ENCODE measurements at places on chromosomes 5 and 9.

- DNase-seq: no peak
Observed at GRCh38 chr5:137228816-137229215, 270.3 kb downstream of the SPOCK1 start.

GRCh38 chr5:98521821-98522220 lies 251.6 kb upstream of the RGMB start:
- DNase-seq: no peak

DNA sequence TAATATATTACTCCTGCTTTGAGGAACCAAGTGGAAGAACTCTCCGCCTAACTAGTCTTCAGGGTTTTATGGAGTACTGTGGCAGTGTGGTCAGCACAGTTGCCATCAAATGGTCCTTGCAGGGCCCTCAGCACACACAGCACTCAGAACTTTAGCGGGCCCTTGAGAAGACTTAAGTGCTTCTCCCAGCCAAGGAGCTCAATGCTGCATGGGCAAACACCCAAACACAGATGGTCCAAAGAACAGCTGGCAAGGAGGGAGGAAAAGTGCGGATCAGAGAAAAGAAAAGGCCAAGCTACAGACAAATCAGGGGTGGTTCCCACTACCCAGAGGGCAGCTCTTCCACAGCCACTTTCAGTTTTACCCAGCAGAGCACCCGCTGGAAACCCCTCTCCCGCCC lies 98.6 kb downstream of the SPOCK1 start:
- no peak for DNase-seq

GRCh38 chr9:17057729-17058128 lies 77.1 kb upstream of the CNTLN start:
- no peak for DNase-seq

DNA sequence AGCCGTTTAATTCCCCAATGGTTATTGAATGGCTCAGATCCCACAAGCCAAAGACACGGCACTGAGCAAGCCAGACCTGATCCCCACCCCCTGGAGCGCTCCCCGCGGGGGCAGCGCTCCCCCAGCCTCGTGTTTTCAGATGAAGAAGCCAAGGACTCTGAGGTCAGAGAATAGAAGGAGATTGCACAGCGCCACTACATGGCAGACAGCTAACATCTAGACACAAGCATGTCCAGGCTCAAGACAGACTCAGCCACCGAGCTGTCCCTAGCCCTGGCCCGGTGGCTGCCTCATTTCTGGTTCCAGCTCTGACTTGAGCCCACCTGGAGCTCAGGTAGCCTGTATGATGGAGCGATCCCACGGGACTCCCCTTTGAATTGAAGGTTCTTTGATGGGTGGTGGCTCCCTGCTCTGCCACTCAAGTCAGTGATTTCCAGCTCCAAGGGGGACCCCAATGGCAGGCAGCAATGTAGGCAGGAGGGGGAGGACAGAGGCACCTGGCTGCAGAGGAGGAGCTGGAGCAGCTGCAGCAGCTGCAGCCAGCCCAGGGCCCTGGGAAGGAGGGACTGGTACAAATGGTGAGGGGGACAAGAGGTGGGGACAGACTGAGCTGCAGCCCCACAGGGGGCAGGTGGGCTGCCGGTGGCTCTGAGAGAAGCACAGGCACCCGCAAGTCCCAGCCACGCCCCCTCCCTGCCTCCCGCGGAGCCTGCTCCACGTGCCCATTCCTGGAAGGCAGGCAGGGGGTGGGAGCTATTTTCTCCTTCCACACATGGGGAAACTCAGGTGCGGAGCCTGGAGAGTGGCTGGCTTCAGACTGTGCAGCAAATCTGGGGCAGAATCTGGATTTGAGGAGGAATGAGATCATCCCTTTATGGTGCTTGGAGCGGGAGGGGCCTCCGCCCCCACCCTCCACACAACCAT lies 40.2 kb downstream of the NTNG2 start:
- no peak for DNase-seq

DNA sequence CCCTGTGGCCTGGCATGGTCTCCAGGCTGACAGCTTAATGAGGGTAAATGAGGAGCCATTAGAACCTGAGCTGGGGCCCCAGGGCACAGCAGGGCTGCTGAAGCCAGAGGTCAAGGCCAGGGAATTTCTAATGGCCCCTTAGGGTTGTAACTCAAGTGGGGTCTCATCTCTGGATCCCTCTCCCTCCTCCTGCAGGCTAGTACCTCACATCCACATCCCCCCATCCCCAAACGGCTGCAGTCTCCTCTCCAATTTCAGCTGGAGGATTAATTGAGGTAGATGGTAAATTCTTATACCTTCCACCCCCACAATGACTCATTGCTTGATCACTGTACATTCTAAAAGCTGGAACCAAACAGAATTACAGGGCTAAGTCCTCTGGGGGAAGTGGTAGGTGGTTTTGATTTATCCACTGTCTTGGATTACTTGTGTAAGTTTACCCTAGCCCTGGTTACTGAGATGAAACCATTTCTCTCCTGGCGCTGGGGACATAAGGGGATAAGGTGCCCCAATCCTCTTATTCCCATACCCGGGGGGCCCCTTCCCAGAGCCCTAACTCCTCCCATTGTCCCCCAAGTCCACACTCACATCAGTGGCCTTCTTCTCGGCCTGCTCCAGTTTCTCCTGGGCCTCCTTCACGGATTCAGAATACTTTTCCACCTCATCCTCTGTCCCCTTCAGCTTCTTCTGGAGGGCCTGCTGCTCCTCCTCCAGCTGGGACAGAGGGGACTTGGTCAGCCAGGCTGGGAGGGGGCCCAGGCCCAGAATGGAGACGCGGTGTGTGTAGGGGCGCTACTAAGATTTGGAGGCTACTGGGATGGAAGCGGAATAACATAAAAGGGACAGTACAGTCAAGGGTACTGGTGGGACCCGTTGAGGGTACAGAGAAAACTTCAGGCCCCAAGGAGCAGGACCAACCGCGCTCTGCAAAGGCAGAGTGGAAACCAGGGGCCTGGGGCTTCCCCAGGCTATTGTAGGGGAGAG lies 875 bp downstream of the TPM2 start:
- DNase-seq: peak; percentile 91

DNA sequence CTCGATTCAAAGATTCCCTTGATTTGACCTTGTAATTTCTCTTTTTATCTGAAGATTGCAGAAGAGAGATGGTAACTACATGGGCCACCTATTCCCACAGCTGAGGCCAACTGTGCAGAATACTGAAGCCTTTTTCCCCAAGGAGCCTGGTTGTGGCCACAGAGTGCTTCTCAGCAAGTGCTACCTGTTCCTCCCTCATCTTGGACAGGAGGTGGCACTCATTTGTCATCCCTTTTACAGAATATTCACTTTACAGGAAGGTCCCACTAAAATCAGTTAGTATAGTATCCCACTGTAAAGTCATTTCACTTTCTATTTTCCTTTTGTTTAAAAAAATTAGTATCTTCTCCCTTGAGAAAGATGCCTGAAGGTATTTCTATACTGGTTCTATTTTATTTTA lies 346.4 kb downstream of the ARL15 start:
- no peak for DNase-seq

GRCh38 chr5:499233-500209 lies 24.7 kb downstream of the SLC9A3 start:
- no peak for DNase-seq

DNA sequence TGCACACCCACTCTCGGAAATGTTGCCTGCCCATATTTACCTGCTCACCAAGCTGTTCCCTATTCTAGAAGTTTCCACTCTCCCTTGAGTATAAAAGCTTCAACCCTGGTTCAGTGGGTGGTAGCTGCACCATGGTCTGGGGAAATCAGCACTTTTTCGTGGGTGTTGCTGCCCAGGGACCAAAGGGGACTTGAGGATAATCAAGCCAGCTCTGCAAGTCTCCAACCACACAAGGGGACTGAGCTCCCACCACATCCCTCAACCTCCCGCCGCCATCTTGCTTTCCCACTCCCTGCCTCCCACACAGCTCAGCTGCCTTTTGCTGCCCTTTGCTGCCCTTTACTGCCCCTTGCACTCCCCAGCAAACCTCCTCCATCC lies 210.0 kb downstream of the AUH start:
- DNase-seq: no peak

DNA sequence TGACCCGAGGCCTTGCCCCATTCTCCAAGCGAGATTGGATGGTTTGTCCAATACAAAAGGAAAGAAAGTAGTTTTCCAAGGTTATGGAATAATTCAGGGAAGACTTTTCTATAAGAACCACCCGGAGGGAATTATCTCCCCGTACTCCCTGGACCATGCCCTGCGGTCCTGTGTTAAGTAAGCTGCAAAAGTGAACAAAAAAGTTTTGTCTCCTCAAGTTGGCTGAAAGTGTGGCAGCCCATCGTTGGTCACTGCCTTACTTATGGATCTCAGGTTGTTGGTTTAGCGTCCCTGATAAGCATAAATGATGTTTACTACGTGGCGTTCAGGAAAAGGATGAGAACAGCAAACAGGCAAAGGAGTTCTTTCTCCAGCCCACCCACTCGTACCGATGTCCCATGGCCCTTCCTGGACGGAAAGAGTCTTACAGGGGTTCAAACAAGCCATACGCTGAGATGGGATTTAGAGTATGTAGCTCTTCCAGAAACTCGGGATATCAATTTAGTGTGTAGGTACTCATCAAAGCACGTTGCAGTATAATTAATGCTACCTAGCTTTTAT lies 413 bp upstream of the AUH start:
- no peak for DNase-seq

- no peak for DNase-seq
Observed at GRCh38 chr9:107824556-107824955, 335.0 kb upstream of the KLF4 start.

- DNase-seq: peak; percentile 66
Observed at GRCh38 chr9:95171001-95171400, 146.5 kb downstream of the FANCC start.

DNA sequence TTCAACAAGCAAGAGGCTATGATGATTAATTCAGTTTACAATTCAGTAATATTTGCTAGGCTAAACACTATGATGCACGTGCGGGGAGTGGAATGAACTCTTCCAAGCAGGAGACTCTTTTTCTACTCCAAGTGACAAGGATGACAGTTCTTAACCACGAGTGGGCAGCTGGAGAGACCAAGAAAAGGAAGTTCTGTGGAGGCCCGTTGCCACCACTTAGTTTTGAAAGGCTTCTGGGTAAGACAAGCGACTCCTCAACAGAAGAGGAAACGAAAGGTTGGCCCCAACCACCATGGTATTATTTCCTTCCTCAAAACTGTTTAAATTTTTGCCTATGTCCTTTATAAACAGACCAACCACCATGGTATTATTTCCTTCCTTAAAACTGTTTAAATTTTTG lies 2.8 kb downstream of the DCAF12 start:
- no peak for DNase-seq

- DNase-seq: no peak
Observed at GRCh38 chr5:146725025-146725424, 153.5 kb downstream of the PPP2R2B start.

DNA sequence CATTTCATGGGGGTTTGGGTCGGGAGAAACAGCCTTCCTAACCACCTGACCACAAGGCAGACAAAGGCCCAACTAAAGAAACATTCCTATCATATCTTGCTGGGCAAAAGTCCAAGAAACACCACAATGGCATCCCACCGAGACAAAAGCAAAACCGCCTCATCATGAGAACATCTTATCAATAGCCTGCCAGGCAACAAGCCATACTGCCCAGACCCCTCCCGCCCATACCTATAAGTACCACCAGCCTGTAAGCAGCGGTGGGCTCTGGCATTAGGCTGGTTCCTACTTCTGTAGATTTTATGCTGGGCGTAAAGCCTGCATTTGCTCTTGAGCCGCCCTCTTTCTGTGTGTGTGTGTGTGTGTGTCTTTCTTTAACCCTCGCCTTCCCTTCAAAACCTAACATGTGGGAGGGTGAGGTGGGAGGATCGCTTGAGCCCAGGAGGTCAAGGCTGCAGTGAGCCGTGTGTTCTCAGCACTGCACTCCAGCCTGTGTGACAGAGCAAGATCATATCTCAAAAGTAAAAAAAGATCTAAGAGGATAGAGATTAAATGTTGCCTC lies 56.9 kb downstream of the PDE6A start:
- peak; percentile 87 for DNase-seq

DNA sequence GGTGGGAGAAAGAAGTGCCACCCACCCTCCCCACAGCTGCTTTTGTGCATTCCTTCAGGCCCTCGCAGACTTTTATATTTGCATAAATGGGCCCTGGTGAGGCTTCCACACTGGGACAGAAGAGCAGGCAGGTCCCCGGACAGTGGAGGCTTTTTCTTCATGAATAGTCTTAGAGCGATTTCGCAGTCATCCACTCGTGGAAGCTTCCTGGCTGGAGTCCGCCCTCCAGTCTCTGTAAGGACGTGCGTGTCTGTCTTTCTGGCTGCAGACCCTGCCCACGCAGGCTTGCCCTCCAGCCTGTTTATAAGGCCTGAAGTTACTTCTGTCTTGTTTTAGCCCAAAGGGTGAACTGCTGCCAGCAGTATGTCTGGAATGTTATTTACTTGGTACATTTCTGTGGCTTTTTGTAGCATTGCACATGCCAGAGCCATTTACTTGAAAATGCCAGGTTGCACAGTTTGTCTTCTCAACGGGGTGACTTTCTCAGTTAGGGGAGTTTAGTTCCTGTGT lies 195.7 kb downstream of the AOPEP start:
- DNase-seq: peak; percentile 95

DNA sequence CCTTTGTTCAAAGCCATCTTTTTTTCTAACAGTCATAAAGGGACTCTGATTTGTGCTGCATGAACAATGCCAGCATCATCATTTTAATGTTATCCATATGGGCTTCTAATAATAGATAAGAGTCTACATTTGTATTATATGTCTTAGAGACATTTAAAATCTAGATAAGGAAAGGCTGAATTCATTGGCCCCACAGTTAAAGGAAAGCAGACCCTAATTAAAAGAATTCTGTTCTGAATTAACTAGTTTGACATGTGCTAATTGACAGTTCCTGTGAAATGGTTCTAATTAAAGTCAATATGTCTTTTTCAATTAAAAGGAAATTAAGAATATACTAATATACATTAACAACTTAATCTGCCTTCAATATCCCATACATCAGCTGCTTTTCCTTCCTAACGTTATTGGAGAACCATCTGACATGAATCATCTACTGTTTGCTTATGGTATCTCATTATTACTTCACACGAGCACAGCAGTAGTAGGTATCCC lies 104.7 kb downstream of the NR2F1-AS1 start:
- peak; percentile 10 for DNase-seq

DNA sequence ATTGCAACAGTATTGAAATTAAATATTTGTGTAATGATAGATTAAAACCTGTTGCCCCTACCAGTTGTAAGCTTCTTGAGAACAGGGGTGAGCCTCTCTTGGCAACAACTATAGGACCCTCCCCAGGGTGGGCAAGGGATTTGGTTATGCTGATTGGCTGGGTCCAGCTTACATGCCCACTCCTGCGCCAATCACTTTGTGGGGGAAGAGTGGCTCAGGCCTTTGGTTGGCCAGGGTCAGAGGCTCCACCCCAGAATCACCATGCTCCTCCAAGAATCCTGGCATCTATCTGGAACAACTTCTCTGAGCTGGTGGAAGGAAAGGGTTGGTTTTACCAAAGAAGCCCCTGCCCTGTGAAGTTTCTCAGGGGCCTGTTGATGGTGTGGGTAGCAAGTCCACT lies 8.6 kb upstream of the PITX1 start:
- no peak for DNase-seq

DNA sequence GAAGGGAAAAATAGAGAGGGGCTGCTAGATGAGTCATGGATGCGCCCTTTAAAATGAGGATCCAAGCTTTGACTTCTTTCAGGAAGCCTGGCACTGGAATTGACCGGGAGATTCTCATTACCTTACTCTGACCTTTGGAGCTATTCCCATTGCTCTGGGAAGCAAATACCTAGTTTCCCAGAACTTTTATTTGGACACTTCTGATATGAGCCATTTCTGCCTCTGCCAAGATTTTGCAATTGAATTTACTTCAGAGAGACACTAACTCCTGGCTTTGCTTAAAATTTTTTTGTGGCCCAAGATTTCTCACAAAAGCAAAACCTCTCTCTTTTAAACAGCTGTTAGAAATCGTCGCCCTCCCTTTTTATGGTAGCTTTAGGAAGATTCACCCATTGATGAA lies 15.7 kb upstream of the AGXT2 start:
- no peak for DNase-seq
